Stimulated activated CD4-positive, alpha-beta T cell treated with anti-CD3 and anti-CD28 coated beads, Interleukin-12 subunit alpha, Interleukin-12 subunit beta, amount 100 ng/mL, for 48 hours (primary cell): ENCODE measurements at places on chromosomes 2 and 18.

DNA sequence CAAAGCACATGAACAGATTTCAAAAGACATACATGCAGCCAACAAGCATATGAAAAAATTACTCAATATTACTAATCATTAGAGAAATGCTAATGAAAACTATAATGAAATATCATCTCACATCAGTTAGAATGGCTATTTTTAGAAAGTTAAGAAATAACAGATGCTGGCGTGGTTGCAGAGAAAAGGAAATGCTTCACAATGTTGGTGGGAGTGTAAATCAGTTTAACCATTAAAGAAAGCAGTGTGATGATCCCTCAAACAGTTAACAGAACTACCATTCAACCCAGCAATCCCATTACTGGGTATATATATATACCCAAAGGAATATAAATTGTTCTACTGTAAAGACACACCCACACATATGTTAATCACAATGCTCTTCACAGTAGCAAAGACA is 117.7 kb upstream of the SETBP1 start:
- no peak for DNase-seq

DNA sequence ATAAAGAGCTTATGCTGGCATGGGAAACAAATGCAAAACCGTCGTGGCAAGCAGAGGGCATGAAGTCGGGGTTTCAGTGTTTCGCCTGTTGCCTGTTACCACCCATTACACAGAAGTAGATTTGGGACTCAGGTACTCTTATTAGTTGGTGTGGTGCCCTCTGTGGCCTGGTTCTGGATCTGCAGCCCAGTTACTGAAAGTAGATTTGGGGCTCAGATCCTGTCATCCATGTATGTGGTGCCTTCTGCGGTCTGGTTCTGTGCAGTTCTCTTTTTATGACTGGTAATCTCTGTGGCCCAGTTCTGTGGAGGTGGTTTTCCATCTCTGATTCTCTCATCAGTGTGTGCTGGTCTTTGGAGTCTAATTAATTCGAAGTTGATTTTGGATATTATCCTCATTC is 45.2 kb downstream of the ADNP2 start:
- DNase-seq: peak; percentile 29

DNA sequence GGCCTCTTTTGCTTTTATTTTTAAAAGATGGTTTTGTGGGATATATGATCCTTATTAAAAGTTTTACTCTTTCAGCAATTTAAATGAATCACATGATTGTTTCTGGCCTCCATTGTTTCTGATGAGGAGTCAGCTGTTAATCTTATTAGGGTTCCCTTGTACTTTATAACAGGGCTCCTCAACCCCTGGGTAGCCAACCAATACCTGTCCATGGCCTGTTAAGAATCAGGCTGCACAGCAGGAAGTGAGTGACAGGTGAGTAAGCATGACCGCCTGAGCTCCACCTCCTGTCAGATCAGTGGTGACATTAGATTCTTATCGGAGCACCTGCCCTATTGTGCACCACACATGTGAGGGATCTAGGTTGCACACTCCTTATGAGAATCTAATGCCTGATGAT is 45.1 kb upstream of the FAM98A start:
- no peak for DNase-seq

GRCh38 chr2:96393989-96394761 is 58.6 kb downstream of the NCAPH start:
- no peak for DNase-seq

- no peak for DNase-seq
These were observed 614 bp upstream of the FKBP1B start for GRCh38 chr2:24048769-24049484.

- DNase-seq: no peak
These were observed 2.8 kb downstream of the SLC30A6 start for GRCh38 chr2:32168513-32168912.

DNA sequence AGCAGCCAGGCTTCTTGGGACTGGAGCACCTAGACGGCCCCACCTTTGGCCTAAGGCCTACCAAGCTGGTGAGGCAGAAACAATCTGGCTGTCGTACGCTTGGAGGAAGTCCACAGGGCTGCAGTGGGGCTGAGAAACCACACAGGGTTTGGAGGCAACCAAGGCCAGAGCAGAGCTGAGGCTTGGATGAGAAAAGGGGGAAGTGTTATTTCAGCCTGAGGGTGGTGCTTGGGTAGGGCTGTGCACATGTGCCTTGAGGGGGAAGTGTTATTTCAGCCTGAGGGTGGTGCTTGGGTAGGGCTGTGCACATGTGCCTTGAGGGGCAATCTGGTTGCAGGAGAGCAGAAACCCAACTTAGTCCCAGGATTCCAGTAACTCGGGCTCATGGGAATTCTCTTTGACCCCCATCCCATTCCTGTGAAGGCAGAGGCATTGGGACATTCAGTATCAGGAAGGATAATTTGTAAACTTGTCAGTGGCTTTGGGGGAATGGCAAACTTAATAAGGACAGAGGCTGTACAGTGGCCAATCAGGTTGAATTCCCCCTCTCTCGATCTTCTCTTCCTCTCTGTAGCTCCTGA is 971 bp upstream of the FBXO41 start:
- no peak for DNase-seq

GRCh38 chr18:50009773-50010335 is 185.1 kb downstream of the MYO5B start:
- DNase-seq: peak; percentile 24
